Lower leg skin (tissue), 4 donors: ENCODE measurements at places on chromosomes 16 and 17. TPM values are rescaled to one million over a fixed set of nuclear protein-coding genes. Genes with fewer than 3 reads are reported as not detected.

KCNJ16 gene
- total RNA-seq = 1.1 TPM

NTN3 gene
- not detected for total RNA-seq

PMP22 gene
- total RNA-seq = 85.8 TPM

KRT36 gene
- total RNA-seq = not detected
